ENCODE measurements at places on chromosomes 5 and 9.

- no peak for DNase-seq
These were observed 315.6 kb downstream of the CETN3 start for GRCh38 chr5:90093751-90094485.

DNA sequence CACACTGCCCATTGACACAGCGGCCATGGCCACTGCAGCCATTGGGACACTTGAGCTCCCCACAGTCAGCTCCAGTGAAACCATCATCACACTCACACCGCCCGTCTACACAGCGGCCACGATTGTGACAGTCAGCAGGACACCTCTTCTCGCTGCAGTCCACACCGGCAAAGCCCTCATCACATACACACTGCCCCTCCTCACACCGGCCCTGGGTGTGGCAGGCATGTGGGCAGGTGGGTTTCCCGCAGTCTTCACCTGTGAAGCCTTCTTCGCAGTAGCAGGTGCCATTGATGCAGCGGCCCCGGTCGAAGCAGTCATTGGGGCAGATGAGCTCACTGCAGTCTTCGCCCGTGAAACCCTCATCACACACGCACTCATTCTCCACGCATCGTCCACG, 31.5 kb downstream of the TNC start:
- no peak for DNase-seq

- no peak for DNase-seq
These were observed 39.0 kb downstream of the ZFR start for GRCh38 chr5:32405507-32405906.

DNA sequence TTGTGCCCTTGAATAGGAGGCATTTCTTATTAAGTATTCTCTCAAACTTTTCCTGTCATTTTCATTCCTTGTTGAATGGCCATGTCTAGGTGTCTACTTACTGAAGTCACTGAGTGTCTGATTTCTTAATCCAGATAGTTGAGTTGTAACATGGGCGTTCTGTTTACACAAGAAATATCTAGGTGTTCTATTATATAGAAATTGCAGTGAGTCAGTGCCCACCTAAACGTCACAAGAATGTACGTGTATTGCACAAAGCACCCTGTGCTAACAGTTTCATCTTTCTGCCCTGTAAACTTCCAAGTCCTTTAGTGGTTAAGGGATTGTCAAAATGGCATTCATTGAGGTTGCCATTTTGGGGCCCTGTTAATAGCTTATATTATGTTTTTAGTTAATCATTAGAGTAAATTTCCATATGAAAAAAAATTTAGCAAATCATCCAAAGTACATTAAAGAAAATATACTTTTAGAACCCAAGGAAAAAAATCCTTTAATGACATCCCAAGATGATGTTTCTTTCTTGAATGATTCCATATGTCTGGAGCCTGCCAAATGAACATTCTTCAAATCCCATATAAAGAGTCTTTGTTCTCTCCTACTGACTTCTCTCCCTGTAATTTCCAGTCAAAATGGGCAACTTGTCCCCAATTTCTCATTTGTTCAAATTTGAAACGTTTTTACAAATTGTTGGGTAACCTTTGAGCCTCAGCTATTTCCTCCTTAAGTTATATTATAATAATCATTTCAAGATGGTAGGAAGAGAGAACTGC, 114.2 kb downstream of the GOLPH3 start:
- no peak for DNase-seq

GRCh38 chr5:76283670-76284069, 119.4 kb upstream of the IQGAP2 start:
- no peak for DNase-seq

GRCh38 chr5:8857051-8857450, 688.8 kb downstream of the SEMA5A start:
- DNase-seq: no peak

- DNase-seq: no peak
These were observed 119.3 kb downstream of the GALNT10 start for GRCh38 chr5:154309805-154310204.

- no peak for DNase-seq
These were observed 237.6 kb upstream of the ZNF462 start for GRCh38 chr9:106625259-106625789.

GRCh38 chr5:8870959-8871355, 674.9 kb downstream of the SEMA5A start:
- DNase-seq: no peak

GRCh38 chr9:101032426-101032825, 3.9 kb downstream of the PLPPR1 start:
- no peak for DNase-seq

GRCh38 chr5:8805653-8806052, 740.2 kb downstream of the SEMA5A start:
- DNase-seq: no peak

GRCh38 chr9:121499177-121499426, 542 bp downstream of the GGTA1 start:
- no peak for DNase-seq

DNA sequence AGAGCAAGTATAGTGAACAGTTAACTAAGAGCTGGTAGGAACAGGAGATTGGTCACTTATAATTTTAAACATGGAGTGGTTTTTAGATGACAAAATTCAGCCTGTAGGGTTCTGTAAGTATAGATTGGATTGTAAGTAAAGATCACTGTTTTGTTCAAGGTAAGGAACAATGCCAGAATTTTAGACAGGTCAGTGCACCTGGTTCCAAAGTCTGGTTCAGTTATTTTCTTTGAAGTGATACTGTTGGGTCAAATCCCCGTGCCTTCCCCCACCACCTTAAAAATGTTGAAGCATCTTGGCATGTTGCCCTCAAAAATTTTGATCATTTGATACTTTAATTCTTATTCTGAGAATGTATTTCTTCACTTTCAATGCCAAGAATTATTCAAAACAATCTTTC, 12.9 kb downstream of the RAD23B start:
- DNase-seq: no peak

GRCh38 chr9:124632077-124632621, 125.0 kb upstream of the NR5A1 start:
- DNase-seq: no peak

DNA sequence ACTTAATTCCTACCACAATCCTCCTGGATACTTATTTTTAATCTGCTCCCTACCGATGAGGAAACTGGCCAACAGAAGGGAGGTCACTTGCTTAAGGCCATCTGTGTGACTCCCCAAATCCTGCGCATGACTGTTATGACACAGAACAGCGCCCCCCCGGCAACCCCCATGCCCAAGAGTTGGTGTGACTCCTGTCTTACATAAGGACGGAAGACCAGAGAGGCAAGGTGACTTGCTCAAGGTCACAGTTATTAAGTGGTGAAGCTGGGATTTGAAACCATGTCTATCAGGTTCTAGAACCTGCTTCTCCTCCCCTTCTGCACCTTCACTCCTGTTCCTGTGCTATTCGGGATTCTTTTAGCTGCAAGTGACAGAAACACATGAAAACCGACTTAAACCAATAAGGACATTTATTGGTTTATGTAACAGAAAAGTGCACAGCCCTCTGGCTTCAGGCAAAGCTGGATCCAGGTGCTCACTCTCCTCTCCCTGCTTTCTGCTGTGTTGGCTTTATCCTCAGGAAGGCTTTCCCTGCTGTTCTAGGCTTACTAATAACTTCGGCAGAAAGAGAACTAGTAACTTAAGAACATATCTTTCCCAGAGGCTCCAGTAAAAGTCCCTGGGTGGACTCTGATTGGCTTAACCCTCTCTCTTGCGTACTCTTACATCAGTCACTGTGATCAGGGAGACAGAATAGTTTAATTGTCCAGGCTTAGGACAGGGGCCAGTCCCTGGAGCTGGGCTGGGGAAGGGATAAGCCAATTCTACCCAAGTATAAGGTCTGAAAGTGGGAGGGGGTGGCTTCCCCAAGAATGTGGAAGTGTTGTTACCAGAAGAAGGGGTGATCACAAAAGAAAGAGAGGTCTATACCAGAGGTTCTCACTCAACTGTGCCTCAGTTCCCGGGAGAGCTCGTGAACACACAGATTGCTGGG, 43.7 kb downstream of the FGF18 start:
- DNase-seq: no peak

DNA sequence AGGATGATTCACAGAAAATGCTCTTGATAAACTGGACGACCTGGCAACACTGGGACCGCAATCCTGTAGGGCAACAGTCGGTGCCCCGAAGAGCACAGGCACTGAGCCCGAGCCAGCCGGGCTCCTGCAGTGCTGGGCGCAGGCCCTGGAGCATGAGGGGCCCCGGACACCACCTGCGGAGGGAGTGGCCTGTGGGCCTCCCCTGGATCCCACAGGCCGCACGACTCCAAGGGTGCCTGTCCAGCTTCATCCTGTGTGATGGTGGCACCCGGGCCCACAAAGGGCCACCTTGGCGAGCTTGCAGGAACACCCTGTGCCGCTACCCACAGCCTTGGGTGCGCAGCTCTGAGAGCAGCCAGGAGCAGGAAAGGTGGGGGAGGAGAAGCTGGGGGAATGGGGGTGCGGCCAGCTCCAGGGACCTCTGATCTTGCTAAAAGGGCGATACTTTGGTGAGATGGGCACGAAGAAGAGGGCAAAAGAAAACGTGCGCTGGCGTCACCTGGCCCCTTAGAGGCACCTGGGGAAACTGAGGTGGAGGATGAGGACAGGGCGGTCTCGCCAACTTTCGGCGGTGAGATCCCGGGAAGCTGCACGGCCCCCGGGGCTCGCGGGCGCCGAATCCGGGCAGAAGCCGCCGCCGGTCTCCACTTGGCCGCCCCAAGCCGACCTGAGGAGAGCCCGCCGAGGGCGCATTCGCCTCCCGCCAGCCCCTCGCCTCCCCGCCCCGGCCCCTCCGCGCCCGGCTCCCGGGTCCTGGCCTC, 722 bp downstream of the TBC1D9B start:
- no peak for DNase-seq

DNA sequence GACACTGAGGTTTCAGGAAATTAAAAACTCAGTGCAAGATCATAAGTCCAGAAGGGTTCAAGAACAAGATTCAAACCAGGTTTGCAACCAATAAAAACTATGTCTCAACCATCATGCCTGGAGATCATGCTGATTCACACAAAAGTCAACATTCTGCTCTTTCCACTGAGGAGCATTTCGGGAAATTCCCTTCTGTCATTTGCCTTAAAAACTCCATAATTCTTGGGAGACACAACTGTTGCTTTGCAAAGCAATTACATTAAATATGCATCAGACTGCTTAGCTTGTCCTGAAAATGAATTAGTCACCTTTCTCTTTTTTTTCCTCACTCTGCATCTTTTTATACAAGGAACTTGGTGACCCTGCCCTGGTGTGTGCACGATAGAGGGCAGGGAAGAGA, 275.9 kb upstream of the ZNF462 start:
- no peak for DNase-seq

DNA sequence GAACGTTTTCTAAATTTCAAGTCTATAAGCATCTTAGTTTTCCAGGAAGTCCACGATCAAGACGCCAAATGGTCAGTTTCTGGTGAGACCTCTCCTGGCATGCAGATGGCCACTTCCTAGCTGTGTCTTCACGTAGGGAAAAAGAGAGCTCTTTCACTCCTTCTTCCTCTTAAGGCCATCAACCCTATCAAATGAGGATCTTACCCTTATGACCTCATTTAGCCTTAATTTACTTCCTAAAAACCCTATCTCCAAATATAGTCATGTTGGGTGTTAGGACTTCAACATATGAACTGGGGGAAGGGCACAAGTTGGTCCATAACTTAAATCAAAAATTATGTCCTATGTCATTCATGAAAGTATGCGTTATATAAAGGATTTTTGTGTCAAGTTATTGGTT, 229.5 kb downstream of the ARL15 start:
- no peak for DNase-seq

DNA sequence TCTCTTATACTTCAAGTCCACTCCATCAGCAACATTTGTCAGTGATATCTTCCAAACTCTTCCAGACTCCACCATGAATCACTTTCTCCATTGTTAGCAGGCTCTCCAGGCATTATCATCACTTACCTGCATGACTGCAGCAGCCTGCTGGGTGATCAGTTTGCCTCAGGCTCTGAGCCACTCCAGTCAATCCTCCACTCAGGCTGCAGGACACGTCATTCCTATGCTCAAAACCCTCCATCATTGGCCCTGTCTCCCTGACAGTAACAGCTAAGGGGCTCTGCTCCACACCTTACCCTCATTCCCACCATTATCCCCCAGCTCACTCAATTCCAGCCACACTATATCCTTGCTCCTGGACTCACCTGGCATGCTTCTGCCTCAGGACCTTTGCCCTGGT, 10.7 kb downstream of the DIRAS2 start:
- no peak for DNase-seq

- no peak for DNase-seq
These were observed 13.6 kb upstream of the MTMR12 start for GRCh38 chr5:32326216-32326772.

DNA sequence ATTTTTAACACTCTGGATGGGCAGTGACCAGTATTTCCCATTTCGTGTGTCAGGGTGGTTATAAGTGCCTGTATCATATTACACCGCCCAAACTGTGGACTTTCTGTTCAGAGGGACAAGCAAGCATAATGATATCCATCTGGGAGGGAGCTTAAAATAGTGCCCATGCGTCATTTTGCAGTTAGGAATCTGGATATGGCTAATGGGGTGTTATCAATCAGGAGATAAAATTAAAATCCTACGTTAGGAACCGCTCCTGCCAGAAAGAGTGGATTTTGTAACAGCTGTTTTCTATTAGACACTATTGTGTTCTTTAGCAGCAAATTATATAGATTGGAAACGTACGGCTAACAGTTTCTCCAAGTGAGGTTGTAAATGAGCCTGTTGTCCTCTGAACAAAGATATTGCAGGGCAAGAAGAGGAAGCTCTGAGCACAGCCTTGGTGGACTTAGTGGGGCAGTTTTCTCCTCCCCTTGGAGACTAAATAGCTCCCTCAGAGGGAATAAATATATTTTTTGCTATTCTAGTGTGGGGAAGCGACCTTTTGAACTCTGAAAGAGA, 160.4 kb downstream of the SPATA31D1 start:
- DNase-seq: no peak

- DNase-seq: no peak
These were observed 6.4 kb downstream of the ARRDC1 start for GRCh38 chr9:137611623-137612609.

DNA sequence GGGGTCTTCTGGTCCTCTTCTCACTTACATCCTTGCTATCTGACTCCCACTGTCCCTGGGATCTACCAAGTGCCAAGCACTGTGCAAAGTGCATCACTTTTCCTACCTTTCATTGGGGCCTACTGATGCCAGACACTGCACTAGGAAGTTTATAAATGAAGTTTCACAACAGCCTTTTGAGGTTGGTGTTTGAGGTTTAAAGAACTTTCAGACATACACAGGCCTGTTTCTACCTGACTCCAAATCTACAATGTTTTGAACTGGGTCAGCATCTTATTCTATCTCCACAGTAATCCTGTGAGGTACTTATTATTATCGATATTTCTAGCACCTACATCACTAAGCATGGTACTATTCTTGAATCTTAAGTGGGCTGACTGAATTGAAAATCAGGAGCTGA, 227.7 kb downstream of the ZSWIM6 start:
- DNase-seq: no peak

GRCh38 chr5:142545650-142546322, 140.1 kb downstream of the FGF1 start:
- DNase-seq: no peak
